NCI-H2081 treated with DMSO at 0.1 percent for 48 hours (cell line): ENCODE measurements at places on chromosomes 1 and 21.
A peak's percentile ranks its signal among the peaks of the same experiment; 100 is the strongest.

DNA sequence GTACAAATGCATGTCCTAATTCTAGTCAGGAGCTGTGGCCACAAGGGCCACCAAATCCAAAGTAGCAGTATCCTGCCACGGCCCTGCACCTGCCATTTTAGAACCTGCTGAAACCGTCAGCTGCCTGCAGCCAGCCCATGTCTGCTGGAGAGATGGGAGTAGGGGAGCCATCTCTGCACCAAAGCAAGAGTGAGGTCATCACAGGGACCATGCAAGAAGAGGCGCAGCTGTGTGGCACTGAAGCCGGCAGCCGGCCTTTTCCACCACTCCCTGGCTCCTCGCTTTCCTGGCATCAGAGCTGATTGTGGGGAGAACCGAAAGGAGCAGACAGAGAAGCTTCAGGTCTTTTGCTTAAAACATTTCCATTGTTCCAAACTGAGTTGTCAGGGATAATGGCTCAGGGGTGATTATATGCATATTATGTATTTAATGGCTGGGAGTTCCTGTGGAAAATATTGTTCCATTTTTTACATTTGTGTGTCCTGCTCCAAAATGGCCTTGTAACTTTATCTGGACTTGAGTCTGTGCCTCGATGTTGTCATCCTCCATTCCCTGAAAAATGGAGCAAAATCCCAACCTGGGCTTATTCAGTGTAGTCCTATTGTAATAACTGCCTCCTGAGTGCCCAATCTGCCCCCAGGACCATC lies 18.7 kb upstream of the NBL1 start:
- no peak for DNase-seq

DNA sequence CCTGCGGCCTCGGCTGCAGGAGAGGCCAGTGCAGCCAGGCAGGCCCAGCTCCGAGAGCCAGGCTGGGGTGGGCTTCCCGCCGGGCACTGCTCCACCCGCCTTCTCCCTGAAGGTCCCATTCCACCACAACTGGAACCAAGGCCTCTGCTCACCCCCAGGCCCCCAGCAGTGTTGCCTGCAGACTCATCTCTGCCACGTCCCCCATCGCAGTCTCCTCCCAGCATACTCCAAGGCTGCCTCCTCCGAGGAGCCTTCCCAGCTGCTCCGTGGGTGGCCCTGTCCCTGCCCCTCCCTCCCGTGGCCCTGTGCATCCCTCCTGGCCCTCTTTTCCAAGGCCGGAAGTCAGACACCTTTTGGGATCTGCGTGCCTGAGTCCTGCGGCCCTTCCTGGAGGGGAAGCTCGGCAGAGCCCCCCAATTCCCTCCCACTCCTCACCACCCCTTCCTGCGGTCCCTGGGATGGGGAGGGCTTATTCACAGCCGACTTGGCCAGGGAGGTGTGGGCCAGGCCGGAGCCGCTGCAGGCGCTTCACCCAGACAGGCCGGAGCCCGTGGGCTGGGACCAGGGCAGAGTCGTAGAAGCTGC lies 47.6 kb downstream of the SLX9 start:
- DNase-seq = no peak

DNA sequence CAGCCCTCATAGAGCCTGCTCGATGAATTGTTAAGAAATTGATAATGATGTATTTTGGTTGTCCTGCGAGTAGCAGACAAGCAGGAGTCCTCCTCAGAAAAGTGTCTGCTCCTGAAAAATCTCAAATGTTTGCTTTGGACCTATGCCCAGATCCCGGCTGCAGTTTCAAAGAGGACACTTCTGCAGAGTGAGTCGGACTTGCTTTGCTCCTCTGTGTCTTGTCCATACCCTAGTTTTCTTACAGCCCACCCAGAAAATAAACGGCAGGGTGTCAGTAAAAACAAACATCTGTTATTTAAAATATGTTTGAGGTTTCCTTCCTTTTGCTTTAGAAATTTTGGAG lies 2.8 kb downstream of the S100A10 start:
- no peak for DNase-seq

DNA sequence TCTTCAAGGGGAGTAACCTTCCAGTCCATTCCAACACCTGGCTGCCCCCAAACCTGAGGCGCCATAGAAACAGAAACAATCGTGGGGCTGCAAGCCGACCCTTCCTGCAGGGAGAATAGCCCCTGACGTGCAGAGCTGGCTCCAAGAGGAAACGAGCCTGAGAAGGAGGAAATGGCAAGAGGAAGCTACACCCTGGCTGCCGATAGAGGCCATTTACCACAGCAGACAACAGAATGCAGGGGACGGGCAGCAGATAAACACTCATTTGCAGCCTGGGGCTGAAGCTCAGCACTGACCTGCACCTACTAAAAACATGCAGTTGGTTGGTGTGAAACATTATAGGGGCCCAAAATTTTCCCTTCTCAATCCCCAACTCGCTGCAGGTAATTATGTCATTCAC lies 8.7 kb upstream of the TDRD10 start:
- DNase-seq = no peak

- no peak for DNase-seq
These were observed 38.0 kb downstream of the PLXNA2 start for GRCh38 chr1:208206092-208206698.

DNA sequence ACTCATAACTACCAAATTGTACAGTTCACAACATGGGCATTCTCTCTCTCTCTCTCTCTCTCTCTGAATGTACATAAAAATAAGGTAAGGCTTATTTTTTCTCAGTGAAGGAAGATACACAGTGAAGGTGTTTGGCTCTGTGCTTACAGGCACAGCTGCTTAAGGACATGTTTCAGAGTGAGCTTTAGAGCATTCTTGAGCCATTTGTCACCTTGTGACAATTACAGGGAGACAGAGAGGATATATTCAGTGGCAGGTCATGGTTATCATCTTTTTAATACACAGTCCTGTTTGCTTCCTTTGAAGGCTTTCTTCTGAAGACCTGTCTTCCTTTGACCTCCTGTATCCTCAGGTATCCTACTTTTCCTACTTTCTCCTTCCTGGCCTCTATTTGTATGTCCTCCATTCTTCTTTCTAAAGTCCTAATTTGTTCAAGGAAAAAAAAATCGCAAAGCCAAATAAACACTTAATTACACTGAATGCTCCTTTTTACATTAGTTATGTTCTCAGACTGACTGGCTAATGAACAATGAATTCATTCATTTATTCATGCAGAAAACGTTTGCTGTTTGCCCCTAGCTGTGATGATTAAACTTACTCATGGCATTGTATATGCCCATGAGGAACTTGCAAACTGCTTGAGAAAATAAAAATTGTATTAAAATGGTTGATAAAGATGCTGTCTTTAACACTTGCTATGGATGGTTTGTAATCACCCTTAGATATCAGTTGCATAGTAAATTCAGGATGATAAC lies 33.4 kb downstream of the HSD17B7 start:
- DNase-seq = no peak

DNA sequence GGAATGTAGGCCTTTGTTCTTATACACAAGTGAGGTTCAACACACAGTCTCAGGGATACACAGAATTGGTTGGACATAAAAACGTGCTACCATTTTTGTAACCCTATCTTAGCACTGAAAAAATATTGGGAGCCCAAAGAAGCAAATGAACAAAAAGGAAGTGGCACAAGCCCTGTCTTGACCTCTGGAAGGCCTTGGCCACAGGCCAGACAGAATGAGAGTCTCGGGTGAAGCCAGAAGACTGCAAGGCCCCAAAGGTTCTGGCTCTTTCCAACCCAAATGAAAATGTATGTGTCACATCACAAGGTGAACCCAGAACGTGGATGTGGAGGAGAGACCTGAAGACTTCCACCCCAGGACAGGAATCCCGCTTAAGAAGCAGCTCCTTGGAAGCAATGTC lies 57.3 kb downstream of the PGBD5 start:
- DNase-seq = no peak

GRCh38 chr1:24149866-24150233 lies 6.9 kb upstream of the IL22RA1 start:
- DNase-seq = no peak

GRCh38 chr1:76891931-76892622 lies 24.8 kb downstream of the ST6GALNAC5 start:
- no peak for DNase-seq

- no peak for DNase-seq
These were observed 49.2 kb downstream of the S100B start for GRCh38 chr21:46555678-46556077.

DNA sequence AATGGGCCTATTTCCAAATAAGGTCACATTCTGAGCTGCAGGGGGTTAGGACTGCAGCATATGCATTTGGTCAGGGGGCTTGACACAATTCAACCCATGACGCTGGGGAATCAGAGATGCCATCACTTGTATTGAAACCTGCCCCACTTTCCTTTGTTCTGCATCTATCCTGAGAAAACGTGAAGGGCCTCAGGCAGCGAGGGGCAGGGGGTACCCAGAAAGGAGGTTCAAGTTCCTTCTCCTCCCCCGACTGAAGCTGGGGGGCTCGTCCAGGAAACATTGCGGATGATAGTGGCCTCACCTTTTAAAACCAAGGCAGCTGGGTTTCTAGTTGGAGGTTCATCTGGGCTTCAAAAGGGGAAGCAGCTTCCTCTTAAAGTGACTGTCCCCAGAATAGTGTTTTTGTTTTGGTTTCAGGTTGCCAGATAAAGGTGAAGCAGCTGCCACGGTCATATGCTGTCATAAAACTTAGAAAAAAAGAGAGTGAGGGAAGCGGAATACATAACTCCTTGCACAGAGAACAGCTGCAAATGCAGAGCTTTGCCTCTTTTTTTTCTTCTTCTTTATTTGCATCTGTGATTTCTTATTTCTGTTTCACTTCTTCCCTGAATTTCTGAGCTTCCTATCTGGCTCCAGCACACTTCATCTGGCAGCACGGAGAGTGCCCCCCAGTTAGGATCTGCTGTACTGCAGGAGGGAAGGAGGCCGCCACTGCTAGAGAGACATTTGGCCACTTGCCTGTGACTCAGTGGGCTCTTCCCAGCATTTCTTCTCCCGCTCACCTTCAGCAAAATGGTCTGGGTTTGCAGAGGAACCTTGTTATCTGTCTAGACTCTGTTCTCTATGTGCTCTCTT lies 142.0 kb downstream of the AJAP1 start:
- DNase-seq = no peak

DNA sequence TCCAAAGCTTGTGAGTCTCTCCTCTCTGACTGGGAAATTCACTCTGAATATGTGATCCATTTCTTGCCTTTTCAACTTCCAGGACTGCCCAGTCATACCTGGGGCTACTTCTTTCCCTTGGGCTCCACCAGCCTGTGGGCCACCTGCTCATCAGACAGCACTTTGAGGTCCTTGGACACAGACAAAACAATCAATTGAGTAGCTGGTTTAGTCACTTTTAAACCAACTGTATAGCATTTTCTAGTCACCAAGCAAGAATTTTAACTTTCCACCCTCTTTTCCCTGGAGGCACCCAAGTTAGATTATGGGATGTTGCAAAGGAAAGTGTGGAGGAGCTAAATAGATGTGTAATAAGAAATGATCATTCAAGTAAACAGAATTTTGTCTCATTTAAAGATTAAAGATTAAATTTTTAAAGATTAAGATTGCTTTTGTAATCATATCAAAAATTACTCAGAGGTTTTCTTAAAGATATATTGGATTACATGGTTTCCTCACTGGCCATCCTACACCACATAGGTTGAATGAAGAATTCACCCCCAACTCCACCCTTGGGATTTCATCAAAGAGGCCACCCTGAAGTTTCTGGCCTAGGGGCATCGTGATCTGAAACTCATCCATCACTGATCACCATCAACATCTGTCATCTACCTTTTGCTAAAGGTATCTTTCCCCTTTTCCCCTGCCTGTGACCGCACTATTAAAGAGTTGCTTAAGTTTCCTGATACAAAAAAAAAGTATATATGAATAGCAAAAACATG lies 219.2 kb upstream of the NR5A2 start:
- no peak for DNase-seq

GRCh38 chr1:205434738-205435137 lies 12.9 kb upstream of the LEMD1 start:
- peak; percentile 90 for DNase-seq

DNA sequence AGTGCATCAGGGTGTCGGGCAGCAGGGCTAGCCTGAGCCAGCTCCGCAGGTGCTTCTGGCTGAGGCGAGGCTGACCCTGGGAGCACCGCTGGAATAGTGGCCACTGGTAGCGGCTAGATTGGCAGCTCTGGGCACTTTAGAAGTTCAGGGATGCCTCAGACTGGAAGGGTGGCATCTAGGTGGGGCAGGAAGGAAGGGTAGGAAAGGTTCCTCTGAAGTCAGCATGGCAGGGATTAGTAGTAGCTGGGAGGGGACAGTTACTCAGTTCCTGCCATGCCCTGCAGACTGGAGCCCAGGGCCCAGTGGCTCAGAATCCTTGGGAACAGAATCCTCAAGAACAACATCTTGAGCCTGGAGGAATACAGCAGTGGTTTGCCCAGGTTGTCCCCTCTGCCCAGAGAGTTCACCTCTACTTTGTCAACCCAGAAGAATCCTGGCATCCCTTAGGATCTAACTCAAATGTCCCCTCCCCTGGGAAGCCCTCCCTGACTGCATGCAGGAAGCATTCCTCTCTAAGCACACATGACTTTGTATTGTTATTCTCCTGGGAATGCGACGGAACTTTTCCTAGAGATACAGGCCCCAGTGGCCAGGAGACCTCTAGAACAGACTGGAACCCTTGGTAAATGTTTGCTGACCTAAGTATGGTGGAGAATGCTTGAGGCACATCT lies 39.5 kb upstream of the BCAR3 start:
- no peak for DNase-seq

- no peak for DNase-seq
These were observed 21.3 kb downstream of the ACOT11 start for GRCh38 chr1:54569339-54569738.

DNA sequence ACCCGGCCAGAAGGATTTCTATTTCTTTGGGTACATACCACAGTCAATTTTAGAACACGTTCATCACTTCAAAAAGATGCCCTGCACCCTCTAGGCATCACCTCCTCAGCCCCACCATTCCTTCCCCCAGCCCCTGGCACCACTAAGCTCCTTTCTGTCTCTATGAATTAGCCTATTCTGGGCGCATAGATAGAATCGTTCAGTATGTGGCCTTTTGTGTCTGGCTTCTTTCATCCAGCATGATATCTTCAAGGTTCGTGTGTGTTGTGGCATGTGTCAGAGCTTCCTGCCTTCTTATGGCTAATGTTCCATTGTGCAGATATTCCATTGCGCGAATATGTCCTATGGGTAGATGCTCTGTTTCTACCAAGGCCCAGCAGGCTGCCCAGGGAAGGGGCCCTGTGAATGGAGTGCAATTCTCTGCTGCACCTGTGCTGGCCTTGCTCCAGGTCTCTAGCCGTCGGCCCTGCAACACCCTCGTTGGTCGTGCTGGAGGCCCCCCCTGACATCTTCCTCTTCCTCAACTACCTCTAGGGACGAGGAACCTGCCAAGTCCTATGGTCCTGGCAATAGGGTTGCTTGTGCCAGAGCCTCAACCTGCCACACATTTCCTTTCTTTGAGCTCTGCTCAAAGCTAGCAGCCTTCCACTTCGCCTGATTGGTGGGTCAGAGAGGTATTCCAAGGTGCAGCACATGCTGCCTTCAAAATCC lies 113.5 kb downstream of the RIPK4 start:
- no peak for DNase-seq

- DNase-seq = no peak
These were observed 6.4 kb downstream of the RHOC start for GRCh38 chr1:112700290-112701226.

GRCh38 chr21:17782051-17782450 lies 37.1 kb downstream of the C21orf91 start:
- DNase-seq = no peak

- DNase-seq = no peak
These were observed 659 bp downstream of the FAF1 start for GRCh38 chr1:50959303-50959912.

- no peak for DNase-seq
These were observed 326.5 kb upstream of the PROX1 start for GRCh38 chr1:213661302-213661701.
